ENCODE measurements at places on chromosomes 7 and 10.

DNA sequence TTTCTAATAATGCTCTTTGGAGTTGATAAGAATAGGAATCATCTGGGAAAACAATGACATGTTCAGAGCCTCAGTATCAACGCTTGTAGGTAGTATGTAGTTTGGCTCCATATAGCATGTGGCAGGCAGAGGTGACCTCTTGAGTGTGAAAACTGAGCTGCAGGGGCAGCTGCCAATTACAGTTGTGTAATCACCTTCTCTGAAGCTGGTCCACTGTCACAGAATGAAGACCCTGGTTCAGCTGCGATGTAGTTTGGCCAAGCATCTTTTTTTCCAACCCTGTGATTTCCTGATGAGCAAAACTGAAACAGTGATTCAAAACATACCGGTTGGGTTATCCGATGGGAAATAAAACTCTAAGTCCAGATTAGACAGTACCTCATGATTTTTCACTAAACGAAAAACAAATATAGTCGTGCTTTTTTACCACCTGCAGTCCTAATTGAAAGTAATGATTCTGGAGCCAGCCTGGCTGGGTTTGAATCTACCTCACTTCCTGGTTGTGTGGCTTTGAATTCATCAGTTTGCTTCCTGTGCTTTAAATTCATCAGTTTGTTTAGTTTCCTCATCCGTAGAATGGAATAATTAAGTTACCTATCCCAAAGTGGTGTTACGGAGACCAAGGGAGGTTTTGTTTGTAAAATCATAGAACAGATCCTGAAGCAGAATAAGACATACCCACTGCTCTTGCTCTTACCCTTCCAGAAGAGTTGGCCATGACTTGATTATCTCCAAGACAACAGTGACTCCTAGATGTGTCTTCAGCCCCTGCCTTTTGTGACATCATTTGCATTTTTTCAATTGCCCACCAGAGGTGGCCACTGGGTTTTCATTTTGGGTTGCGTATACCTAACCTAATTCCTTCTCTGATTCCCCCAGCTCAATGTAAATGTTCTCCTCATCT, 87.4 kb downstream of the CELF2 start:
- DNase-seq: no peak

- DNase-seq: no peak
These were observed 1.4 kb upstream of the ASIC3 start for GRCh38 chr7:151046603-151047573.

DNA sequence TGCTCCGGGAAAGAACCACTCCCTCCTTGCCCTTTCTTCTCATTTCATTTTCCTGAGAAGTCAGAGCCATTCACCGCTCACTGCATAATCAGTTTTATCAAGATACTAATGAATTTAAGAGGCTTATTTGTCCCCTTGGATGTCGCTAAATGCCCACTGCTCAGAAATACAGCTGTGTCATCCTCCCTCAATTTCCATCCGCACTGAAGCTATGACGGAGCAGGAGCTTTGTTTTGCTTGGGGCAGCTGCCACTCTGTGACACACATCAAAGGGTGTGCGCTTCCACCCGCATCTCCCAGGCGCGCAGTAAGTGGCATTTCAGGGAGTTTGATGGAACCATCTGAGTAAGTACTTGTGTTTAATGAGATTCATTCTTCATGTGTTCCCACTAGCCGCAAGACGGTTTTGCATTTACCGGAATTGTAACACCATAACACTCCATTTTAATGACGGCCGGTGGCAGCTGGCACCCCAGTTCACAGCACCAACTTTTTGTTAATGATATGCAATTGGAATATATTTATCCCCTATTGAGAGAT, 103.8 kb upstream of the PARD3 start:
- no peak for DNase-seq

- DNase-seq: no peak
These were observed 545.5 kb upstream of the FOXK1 start for GRCh38 chr7:4136501-4137110.

- DNase-seq: no peak
These were observed 29.0 kb downstream of the RET start for GRCh38 chr10:43105956-43106229.

DNA sequence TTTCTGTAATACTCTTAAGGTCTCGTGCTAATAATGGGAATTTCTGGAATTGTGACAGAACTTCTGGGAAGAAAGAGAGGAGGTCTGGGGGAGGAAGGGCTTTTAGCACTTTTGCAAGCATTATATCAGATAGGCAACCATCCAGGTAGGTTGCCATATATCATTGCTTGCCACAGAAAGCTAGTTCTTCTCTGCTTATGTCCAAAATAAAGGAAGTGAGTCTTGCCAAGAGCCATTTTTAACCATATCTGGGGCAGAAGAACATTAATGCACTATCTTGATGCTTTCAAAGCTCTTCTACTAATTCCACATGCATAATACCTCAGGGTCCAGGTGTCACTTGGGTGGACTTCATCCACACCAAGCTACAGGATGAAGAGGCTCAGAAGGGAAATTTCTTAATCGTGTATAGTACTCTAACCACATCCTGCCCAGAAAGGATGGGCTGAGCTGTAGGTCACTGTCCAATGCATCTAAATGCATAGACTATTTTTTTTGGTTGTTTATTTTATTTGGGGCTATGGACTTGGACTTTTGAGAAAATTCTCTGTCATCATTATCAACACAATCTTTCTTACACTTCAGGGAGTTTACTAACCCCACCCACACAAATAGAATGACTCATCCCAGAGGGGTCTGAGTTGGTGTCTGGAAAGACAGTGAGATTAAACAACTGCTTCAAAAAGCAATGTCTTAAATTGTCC, 68.9 kb upstream of the ADO start:
- no peak for DNase-seq

- no peak for DNase-seq
These were observed 55.1 kb upstream of the ADRB1 start for GRCh38 chr10:113988535-113988934.

Measured in midbrain (tissue), 1 donor.